GM12878 (cell line): ENCODE measurements at places on chromosomes 2 and 18.
A peak's percentile ranks its signal among the peaks of the same experiment; 100 is the strongest.

GRCh38 chr2:234548695-234549420 is 52.0 kb upstream of the ARL4C start:
- no peak for DNase-seq

DNA sequence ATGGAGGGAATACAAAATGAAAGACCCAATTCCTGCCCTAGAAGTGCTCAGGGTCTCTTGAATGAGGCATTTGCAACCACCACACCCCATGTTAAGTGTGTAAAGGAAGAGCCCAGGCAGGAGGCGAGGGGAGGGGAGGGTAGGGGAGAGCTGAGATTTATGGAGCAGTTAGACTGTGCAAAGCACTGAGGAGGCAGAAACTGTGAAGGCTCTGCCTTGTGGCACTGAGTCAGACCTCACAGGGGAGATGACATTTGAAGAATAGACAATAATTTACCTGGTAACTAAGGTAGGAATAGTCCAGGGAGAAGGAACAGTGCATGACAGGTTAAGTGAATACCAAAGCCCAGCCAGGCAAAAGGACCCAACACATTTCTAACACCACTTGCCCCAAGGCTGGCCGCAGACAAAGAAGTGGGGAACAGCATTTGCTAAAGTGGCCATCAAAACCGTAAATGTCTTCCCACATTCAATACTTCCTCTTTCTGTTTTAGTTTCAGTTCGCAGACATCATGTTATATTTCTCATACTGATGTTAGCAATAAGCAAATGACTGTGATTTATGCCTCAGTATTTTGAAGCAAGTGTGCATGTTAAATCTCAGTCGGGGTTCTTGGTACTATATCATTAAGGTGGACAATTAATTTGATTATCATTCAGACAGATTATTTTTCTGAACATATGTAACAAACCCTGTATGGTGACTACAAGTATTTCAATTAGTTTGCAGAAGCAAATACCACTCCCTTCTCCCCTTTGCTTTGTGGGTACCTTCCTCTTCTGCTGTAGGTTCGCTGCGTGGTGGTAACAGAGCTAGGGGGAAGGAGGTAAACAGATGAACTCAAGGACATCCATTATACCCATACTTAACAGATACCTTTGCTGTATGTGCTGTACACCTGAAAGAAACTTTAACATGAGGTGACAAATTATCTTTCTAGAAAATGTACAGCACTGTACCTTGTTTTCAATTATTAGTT is 27.5 kb downstream of the CDH20 start:
- peak; percentile 13 for DNase-seq

GRCh38 chr2:32718752-32719151 is 90.9 kb downstream of the TTC27 start:
- DNase-seq: no peak

GRCh38 chr18:53701697-53702096 is 522.8 kb downstream of the MBD2 start:
- no peak for DNase-seq

- DNase-seq: no peak
Measured at GRCh38 chr2:55235724-55236538, 3.4 kb downstream of the RPS27A start.

DNA sequence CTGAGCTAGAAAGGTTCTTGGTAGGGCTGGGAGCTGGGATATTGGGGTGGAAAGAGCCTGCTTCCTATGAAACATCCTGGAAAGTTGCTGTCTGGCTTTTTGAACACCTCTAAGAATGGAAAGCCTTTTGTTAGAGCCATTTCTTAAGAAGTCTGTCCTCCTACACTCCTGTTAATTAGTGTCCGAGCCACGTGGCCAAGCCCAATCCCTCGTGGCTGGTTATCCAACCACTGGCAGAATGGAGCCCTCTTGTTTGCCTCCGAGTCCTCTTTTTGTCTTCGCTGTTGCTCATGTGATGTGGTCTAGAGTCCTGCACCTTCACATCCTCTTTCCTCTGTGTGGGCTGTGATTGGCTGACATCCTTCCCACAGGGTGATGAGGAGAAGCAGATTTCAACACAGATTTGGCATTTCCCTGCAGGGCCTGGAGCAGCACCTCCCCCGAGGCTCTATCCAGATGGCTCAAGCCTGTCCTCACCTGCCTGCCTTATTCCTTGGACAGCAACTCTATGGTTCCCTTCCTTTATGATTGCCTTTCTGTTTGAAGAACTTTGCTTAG is 8.2 kb upstream of the TOGARAM2 start:
- DNase-seq: no peak

- DNase-seq: no peak
Measured at GRCh38 chr2:19857806-19858205, 44.0 kb downstream of the TTC32 start.

DNA sequence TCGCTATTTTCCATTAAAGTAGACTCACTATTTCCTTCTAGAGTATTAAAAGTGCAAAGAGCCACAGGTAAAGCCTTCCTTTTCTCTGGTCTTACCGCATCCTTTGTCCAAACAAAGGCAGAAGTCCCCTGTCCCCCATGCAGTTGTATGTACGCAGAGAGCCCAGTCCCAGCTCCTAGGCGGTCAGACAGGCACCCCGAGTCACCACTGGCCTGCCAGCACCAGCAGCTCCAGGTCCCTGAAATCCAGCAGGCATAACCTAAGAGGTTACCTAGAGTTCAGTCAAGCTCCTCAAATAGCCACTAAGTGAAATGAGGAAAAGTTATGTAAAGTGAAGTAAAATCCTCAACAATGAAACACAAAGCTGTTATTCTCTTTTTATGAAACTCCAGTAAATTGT is 60.4 kb upstream of the TWIST2 start:
- no peak for DNase-seq

GRCh38 chr2:196638765-196639164 is 750 bp upstream of the CCDC150 start:
- DNase-seq: no peak

DNA sequence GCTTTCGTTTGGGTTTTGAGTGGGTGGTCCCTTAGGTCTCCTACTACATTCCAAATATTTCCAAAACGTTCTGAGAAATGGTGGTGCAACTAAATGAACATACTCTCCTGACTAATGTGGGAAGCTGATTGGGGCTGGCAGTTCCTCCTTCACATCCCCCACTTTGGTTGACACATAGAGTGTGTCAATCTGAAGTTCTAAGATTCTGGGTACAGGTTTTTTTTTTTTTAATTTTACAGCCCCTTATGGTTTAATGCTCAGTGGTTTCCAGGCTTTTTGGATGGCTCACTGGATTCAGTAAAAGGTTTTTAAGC is 58.4 kb upstream of the ITGB6 start:
- DNase-seq: no peak

- no peak for DNase-seq
Measured at GRCh38 chr2:17536416-17536815, 4.1 kb upstream of the VSNL1 start.

DNA sequence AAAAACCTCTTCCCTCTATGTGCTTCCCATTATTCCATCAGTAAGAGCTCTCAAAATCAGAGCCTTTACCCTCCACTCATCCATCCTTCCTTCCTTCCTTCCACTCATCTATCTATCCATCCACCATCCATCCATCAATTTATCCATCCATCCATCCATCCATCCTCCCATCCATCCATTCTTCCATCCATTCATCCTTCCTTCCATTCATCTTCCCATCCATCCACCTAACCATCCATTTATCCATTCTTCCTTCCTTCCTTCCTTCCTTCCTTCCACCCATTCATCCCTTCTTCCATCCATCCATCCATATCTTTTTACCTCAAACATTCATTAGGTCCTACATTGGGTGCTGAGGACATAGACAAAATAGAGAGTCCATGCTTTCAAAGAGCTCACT is 19.4 kb upstream of the KCNF1 start:
- DNase-seq: no peak

DNA sequence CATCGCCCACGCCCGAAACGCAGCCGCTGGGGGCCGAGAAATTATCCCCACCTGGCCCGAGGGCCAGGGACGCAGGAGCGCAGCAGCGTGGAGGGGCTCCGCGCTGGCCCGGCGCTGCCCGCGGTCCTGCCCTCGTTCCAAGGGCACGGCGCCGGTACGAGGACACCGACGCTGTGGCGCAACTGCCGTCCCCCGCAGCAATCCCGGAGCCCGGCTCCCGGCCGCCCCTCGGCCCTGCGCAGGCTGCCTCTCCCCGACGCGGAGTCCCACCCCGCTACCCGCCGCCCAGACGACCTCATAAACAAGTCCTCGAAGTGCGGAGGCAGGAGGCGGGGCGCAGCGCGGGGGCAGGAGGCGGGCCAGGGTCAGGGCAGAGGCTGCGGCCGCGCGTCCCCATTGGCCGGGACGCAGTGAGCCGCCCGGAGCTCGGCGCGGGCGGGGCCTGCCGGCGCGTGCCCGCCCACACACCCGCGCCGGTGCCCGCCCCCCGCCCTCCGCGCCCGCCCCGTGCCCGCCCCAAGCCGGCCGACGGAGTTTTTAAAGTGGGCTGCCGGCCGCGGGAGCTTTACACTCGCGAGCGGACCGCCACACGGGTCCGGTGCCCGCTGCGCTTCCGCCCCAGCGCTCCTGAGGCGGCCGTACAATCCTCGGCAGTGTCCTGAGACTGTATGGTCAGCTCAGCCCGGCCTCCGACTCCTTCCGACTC is at the start of gene EPAS1:
EPAS1 (plus strand) TSS at position 568 of the 706 bp plus-strand sequence. CDS start 505 bp downstream, outside the sequence.
- DNase-seq: peak; percentile 8

DNA sequence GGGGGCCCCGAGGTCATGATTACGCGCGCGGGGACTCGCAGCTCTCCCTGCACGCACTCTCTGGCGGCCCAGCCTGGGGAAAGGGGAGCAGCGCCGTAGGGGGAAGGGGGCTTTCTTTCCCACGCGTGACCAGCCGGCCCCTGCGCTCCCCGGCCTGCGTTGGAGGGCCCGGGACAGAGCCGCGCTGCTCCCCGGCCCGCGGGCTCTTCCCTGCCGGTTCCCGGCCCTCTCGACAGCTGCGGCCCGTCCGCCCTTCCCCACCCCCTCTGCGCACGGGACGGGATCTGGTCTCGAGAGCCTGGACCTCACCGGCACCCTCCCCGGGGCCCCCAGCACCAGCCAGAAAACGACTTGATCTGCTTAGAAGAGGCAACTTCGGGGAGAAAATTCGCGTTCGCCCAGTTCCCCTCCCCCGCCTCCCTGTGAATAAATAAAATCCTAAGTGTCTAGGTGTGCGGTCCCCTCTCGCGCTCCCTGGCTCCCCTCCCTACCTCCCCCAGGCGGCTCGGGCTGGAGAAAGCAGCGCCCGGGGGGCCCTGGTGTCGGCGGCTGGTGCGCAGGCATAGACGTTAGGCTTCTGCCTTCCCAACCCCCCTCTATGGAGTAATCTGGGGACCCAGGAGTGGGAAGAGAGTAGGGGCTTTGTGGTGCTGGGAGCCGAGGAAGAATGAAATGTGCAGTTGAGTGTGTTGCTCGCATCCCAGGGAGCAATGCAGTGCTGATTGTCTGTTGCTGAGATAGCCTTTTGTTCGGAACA is 803 bp upstream of the FIGN start:
- DNase-seq: no peak

- DNase-seq: no peak
Measured at GRCh38 chr2:6941299-6942046, 24.3 kb downstream of the RNF144A start.

- no peak for DNase-seq
Measured at GRCh38 chr2:26786207-26787028, 562 bp downstream of the CENPA start.

GRCh38 chr2:106353676-106354075 is 114.5 kb downstream of the RGPD3 start:
- no peak for DNase-seq

DNA sequence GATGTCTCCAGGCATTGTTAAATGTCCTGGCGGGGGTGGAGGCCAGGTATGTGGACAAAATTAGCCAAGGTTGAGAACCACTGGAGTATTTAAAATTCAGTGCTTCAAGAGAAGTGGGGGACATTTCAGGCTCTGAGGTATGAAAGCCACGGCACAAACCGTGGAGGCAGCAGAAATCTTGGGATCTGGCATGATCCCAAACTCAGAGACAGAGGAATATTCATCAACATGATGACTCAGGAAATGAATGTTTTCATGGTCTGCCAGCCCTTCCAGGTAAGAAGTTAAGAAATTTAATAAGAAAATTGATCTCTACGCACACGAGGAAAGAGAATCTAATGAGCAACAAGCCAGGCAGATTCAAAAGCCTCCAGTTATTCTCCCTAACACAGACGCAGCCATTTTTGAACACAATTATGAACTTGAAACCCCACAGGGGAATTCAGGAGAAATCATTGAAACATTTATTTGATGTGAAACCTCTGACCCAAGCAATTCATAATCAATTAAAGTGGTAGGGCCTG is 11.3 kb upstream of the GRP start:
- DNase-seq: no peak

GRCh38 chr2:53177327-53177726 is 590.3 kb upstream of the CHAC2 start:
- no peak for DNase-seq

DNA sequence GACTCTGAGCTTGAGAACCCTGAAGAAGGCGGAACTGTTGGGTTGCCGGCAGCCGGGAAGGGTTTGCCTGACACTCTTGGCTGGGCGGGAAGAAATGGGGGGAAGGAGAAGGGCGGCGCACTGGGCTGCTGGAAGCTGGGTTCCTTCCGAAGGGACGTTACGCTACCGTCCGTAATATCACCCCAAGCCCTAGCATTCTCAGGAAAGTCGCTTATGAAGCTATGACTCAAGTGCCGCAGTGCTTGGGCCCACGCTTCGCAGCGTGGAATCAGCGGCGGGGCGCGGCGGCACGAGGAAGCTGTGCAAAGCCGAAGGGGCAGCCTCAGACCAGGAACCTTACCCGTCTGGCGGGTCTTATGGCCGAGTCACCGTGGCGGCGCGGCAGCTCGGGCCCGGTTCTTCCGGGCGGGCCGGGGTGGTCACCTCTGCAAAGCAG is 50.2 kb upstream of the SIGLEC15 start:
- DNase-seq: no peak

- DNase-seq: no peak
Measured at GRCh38 chr2:132627536-132627935, 42.5 kb downstream of the LYPD1 start.

GRCh38 chr2:192060161-192060560 is 134.6 kb downstream of the TMEFF2 start:
- DNase-seq: no peak

GRCh38 chr2:25301453-25302352 is 40.0 kb downstream of the DNMT3A start:
- DNase-seq: peak; percentile 95

- DNase-seq: no peak
Measured at GRCh38 chr2:25597881-25598280, 75.5 kb downstream of the DTNB start.
